ENCODE measurements at places on chromosomes 11 and 22. TPM values are rescaled to one million over a fixed set of nuclear protein-coding genes. Genes with fewer than 3 reads are reported as not detected.

Gene SEPTIN3
- 1.7 TPM for total RNA-seq

Gene MOV10L1
- 9.7 TPM for total RNA-seq

DNA sequence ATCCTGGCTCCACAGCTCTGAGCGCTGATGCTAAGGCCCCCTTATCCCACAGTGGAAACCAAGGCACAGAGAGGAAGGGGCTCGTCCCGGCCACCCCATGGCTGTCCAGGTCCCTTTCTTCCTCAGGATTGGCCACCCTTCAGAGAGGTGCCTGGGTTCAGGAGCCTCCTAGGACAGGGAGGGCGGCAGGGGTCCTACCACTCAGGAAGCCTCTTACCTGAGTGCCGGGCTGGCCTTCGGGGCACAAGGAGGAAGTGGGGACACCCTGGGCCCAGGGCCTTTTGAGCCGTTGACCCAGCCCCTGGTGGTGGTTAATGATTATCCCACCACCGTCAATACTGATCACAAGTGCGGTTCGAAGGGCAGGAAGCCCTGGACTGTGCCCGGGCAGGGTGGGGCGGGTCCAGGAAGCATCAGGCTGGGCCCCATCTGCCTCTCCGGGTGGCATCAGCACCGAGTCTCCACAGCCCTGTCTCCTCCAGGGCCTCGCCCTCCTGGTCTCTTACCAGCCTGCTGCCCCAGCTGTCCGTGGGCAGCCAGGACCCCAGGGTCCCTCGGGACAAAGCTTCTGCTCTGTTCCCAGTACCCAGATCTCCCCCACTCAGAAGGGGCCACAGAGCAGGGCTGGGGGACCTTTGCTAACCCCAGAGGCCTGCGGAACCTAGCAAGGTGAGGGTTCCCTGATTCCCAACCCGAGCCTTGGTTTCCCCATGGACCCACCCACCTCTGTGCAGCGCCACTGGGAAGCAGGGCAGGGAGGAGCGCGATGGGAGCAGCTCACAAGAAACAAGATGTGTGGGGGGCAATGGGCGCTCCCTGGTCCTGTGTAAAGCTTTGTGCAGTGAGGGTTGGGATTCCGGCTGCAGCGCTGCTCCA is 15.0 kb upstream of the EHD1 start:
- DNase-seq: no peak

DNA sequence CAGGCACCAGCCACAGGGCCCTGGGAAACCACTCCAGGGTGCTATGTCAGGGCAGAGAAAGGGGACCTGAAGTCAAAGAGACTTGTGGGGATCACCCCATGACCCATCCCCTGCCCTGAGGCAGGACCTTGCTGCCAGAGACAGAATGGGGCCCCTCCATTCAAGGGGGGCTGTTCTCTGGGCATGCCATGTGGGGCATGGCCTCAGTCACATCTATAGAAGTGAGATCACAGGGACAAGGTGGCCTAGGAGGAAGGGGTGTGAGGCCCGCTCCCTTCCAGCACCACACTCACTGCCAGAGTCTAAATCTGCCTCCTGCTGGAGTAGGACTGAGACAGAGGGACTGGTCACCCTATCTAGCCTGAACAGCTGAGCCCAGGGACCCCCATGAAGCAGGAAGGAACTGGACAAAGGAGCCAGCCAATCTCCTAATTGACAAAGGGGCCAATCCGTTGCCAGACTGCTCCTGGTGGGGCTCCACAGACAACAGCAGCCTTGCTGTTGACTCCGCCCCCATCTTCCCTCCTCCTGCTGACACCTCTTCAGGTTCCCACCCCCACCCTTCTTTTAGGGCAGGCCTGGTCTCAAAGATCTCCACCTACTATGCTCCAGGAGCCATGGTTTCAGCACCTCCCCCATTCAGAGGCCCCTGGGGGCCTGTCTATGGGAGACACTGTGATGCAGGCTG is 26.0 kb downstream of the NEAT1 start:
- no peak for DNase-seq

DNA sequence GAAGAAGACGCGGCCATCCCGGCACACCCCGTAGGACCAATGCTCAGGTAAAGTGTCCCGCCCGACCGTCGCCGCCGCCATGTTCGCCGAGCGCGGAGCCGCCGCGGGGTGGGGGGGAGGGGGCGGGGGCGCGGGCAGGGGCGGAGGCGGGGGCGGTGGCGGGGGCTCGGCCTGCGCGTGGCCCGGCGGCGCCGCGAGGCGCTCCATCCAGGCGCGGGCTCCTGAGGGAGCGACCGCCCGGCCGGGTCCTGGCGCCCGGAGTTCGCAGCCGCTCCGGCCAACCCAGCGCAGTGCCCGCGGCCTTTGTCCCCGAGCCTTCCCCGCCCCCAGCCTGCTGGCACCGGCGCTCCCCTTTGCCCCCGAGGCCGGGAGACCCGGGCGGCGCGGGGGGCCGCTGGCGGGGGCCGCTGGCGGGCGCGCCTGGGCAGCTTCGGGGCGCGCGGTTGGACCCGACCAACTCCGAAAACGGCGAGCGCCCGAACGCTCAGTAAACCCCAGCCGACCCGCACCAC is at the start of gene PLEKHA7:
PLEKHA7 (minus strand) TSS at position 94 of the 512 bp plus-strand sequence; CDS start at position 81, 13 bp downstream.
- no peak for DNase-seq

- no peak for DNase-seq
Observed at GRCh38 chr22:47552541-47553205, 790.2 kb downstream of the TBC1D22A start.
